ENCODE measurements at places on chromosomes 13 and 19.

GRCh38 chr13:52711286-52711685 lies 28.3 kb downstream of the CNMD start:
- DNase-seq = no peak

GRCh38 chr13:36163809-36164308 lies 32.7 kb upstream of the DCLK1 start:
- peak; percentile 44 for DNase-seq

- no peak for DNase-seq
These were observed 11.2 kb upstream of the TMEM161A start for GRCh38 chr19:19149435-19149834.

- DNase-seq = no peak
These were observed 202.1 kb downstream of the TBC1D4 start for GRCh38 chr13:75279834-75280369.

DNA sequence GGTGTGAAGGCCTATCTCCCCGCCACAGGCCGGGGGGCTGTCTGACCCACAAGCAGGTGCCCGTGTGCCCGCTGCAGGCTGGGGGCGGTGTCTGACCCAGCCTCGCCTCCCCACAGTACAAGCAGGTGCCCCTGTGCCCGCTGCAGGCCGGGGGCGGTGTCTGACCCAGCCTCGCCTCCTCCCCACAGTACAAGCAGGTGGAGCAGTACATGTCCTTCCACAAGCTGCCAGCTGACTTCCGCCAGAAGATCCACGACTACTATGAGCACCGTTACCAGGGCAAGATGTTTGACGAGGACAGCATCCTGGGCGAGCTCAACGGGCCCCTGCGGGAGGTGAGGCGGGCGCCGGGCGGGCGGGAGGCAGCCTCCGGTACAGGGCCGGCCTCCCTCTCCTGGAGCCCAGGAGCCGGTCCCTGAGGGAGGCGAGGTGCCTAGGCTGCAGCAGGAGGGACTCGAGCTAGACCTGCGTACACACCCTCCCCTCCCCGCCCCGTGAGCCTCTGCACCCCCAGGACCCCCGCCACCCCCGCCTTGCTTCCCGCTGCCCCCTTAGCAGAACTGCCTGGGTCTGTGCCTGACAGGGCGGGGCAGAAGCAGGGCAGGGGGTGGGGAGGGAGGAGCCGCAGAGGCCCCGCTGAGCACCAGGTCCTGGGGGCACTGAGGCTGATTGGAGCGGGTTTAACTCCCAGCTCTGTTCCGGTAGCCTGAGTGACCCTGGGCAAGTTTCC lies 20.6 kb downstream of the HCN2 start:
- no peak for DNase-seq

DNA sequence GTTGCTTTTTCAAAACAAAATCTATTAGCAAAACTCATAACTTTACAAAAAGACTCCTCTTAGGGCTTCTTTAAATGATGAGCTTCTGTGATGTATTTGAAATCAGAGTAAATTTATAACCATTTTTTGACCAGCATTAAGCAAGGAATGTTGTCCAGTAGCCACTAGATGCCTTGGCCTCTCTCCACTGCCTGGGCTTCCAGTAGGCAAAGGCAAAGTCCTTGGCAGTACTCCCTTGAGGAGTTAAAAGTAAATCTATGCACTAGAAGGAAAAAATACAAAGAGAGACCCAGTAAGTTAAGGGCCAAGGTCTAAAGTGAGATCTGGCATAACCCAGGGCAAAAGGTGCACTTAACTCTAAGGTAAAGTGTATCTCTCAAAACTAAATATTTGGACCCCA lies 9.5 kb downstream of the SERPINE3 start:
- DNase-seq = no peak

- DNase-seq = no peak
These were observed 5.1 kb upstream of the EPS8L1 start for GRCh38 chr19:55070466-55071128.

- no peak for DNase-seq
These were observed 66.7 kb upstream of the MIR17HG start for GRCh38 chr13:91280801-91281200.

GRCh38 chr13:19767966-19768365 lies 14.8 kb downstream of the PSPC1 start:
- DNase-seq = no peak

DNA sequence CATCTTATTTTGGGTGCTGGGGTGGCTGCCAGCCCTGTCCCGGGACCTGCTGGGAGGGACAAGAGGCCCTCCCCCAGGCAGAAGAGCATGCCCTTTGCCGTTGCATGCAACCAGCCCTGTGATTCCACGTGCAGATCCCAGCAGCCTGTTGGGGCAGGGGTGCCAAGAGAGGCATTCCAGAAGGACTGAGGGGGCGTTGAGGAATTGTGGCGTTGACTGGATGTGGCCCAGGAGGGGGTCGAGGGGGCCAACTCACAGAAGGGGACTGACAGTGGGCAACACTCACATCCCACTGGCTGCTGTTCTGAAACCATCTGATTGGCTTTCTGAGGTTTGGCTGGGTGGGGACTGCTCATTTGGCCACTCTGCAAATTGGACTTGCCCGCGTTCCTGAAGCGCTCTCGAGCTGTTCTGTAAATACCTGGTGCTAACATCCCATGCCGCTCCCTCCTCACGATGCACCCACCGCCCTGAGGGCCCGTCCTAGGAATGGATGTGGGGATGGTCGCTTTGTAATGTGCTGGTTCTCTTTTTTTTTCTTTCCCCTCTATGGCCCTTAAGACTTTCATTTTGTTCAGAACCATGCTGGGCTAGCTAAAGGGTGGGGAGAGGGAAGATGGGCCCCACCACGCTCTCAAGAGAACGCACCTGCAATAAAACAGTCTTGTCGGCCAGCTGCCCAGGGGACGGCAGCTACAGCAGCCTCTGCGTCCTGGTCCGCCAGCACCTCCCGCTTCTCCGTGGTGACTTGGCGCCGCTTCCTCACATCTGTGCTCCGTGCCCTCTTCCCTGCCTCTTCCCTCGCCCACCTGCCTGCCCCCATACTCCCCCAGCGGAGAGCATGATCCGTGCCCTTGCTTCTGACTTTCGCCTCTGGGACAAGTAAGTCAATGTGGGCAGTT lies 8.6 kb downstream of the CALM3 start:
- DNase-seq = no peak

DNA sequence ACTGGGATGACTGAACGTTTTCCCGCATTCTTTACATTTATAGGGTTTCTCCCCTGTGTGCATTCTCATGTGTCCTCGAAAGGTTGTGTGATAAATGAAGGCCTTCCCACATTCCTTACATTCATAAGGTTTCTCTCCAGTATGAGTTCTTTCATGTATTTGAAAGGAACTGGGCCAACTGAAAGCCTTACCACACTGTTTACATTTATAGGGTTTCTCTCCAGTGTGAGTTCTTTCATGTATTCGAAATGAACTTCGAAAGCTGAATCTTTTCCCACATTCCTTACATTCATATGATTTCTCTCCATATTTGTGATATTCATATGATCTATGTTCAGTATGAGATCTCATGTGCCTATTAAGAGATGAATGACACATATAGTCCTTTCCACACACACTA lies 19.4 kb downstream of the ZNF709 start:
- DNase-seq = no peak

DNA sequence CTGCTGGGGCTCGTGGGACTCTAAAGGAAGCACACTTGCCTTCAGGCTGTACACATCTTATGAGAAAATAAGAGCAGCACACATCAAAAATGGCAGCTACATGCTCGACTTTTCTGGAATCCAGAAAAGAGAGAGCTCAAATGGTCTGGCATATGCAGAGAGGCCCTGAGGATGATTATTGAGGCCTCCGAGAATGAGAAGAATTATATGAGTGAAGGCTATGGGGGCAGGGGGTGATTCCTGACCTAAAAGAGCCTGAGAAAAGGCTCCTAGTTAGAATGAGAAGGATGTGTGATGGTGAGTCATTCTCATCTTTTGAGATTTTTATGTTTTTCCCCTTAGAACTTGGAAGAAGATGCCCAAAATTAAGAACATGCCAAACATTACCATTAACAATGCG lies 97.1 kb downstream of the HSPH1 start:
- no peak for DNase-seq

Measured in lower leg skin (tissue), 4 donors.